ENCODE measurements at places on chromosomes 3 and 15.
A peak's percentile ranks its signal among the peaks of the same experiment; 100 is the strongest.

DNA sequence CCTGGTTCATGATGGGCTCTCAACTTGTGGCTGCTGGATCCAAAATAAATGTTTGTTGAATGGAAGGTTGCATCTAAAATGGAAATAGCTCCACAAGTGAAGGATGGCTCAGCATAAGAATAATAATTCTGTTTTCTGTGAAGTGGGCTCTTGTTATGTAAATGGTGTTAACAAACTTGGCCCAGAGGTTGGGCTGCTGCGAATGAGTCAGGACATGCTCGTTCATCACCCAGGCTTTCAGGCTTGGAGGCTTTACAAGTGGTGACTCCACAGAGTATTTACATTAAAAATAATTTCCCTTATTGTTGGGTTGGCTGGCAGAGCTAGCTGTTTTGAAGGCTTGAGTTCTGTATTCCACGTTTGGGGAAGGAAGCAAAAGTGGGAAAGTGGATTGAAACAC, 60.5 kb downstream of the ITGB5 start:
- DNase-seq, result peak; percentile 33

DNA sequence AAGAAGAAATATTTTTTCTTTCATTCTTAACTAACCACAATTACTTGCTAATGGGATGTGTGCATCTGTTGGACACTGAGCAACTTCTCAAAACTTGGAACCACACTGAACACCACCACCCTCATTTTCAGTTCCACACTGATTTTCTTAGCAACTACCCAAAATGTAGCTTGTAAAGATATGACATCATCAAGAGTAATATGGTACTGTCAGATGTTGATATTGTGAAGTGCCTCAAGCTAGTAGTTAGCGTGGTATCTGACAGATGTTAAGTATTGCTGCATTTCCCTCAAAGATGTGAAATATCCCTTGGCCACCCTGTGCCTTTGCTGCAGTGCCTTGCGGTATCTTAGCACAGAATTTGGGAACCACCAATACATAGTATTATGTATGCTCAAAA, 9.3 kb downstream of the RFTN1 start:
- DNase-seq, result no peak

DNA sequence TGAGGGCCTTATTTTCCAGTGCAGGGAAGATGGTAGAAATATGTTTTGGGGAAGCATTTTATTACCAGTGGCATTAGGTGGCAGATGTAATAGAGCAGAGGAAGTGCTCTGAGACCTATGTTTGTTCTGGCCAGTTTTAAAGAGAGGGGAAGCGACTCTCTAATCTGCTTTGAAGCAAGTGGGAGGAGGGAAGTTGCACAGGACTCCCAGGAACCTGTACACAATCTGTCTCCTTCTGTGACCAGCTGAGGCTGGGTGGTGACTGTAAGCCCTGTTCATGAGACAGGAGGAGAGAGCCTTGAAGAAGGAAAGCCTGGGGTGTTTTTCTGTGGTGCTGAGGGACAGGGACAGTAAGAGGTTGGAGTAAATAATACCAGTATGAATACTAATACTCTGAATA, 60.5 kb downstream of the LPP start:
- DNase-seq, result no peak

DNA sequence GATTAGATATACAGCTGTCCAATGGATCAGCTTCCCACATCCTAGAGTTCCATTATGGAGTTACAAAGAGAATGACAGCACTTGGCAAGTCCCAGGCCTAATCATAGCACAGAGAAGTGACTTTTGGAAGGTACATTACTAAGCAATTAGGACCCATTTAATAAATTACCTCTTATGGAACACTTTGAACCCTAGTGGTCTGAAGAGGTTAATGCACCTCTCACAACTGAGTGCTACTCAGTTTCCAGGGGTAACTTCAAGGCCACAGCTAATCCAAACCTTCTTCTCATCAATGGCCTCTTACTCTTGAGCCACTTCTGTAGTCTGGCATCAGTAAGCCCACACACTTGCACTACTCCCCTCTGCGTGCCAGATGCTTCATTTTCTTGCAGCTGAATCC, 34.9 kb upstream of the MEIS2 start:
- DNase-seq, result no peak

- DNase-seq, result no peak
Measured at GRCh38 chr15:56165234-56165633, 78.4 kb downstream of the RFX7 start.

- no peak for DNase-seq
Measured at GRCh38 chr3:157122116-157122515, 37.8 kb downstream of the CCNL1 start.

DNA sequence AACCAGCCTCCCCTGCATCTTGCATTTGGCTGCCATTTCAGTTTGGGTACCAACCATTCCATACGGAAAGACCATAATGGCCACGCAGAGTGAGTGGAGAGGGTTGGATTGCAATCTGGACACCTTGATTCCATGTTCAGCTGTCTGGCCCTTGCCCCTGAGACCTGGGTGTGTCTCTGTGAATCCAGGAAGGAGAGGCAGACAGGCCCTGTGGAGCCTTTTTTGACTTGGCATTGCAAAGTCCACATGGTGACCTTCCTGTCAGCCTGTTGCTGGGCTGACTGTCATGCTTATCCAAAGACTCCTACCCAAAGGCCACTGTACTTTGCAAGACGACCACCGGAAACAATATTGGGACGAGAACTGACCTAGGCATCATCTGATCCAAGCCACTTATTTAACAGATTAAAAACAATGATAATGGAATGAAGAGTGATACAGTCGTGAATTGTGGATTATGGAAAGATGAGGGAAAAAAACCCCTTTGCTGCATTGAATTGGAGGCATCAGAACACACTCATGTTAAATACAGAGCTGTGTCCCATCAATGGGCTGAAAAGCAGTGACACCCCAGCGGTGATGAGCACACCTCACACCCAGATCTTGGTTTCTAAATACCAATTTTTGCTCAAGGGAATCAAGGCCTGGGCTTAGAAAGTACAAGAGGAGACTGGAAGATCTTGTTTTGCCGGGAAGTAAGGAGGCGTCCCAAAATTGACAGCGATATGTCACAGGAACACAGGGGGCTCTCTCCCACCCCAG, 86.0 kb downstream of the LRRK1 start:
- DNase-seq, result no peak

DNA sequence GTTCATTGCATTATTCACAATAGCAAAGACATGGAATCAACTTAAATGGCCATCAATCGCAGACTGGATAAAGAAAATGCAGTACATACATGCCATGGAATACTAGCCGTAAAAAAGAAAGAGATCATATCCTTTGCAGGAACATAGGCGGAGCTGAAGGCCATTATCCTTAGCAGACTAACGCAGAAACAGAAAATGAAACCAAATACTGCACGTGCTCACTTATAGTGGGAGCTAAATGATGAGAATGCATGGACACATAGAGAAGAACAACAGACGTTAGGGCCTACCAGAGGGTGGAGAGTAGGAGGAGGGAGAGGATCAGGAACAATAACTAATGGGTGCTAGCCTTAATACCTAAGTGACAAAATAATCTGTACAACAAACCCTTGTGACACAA, 57.9 kb downstream of the RASA2 start:
- no peak for DNase-seq

GRCh38 chr3:5013021-5013906, 34.0 kb downstream of the BHLHE40 start:
- no peak for DNase-seq

- DNase-seq, result no peak
Measured at GRCh38 chr3:152496716-152497115, 228.0 kb downstream of the MBNL1 start.

- no peak for DNase-seq
Measured at GRCh38 chr3:115227461-115227860, 80.4 kb upstream of the ZBTB20 start.

- DNase-seq, result no peak
Measured at GRCh38 chr3:69612791-69613190, 126.5 kb upstream of the MITF start.

DNA sequence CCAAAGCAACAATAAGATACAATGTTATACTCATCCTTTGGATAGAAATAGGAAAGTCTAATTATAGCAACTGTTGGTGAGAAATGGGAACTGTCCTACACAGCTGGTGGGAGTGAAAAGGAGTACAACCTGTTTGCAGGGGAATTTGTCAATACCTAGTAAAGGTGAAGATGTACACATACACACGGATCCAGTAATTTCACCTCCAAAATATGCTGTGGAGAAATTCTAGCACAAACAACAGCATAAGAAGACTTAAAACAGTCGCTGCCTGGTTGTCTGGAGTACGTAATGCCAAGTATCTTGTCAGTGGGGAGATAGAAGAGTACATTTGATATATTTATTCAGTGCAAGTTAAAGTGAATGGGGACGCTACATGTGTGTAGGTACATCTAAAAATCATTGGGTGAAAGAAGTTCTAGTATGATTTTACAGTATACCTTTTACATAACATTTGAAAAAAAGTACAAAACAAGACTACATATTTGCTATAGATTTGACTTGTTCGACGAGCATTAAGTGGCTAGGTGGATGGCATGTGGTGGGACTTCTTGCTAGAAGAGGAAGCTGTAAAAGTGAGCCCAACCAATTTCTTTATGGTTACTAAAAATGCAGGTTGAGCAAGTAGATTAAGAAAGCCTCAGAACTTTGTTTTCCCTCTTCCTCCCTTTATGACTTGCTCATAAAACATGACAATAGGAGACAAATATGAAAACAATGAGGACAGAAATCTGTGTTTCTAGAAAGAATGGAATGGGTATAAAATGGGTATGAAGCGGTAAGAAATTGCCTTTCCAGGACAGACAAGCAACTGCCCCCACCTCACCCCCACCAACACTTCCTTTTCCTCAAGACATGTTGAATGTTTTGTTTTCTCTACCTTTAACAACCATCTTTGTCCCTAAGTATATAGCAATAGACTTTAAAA, 50.2 kb upstream of the CCR4 start:
- no peak for DNase-seq

- no peak for DNase-seq
Measured at GRCh38 chr15:48627260-48627940, 18.1 kb downstream of the FBN1 start.

DNA sequence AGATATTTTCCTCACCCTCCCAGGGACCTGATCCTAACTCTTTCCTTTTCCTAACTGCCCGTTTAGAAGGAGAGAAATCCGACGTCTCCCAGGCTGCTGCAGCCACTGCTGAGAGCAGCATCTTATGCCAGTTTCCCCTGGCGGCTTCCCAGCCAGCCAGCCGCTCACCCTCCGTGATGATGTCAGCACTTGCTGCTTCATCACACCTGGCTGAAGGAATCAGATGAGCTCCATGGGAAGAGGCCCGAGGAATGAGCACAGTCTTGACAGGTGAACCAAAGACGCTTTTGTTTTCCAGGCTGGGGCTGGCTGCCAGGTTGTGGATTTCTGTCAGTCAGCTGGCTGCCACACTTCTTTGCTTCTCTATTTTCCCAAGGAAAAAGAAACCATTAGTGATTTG, 445.1 kb upstream of the RBMS3 start:
- no peak for DNase-seq

DNA sequence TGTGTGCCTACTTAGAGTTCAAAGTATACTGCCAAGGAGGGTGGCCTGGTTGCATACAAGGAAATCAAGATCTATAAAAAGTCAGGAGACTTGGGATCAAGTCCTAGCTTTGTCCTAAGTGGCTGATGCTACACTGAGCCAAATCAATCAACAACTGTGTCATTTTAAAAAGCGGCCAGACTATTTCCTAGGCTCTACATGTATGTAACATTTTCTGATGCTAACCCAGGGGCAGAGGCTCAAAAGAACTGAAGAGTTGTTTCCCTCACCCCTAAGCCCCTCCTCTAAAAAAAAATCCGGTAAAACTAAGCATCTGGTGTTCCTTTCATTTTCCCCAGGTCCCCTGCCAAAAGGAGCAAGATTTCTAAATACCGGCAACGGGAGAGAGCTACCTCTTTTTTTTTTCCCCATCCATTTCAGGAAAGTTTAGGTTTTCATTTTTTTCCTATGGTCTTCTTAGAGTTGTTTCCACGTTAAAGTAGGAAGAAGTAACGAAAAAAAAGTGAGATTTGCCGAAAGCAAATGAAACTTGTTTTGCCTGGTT, 18.8 kb upstream of the CHD2 start:
- no peak for DNase-seq

DNA sequence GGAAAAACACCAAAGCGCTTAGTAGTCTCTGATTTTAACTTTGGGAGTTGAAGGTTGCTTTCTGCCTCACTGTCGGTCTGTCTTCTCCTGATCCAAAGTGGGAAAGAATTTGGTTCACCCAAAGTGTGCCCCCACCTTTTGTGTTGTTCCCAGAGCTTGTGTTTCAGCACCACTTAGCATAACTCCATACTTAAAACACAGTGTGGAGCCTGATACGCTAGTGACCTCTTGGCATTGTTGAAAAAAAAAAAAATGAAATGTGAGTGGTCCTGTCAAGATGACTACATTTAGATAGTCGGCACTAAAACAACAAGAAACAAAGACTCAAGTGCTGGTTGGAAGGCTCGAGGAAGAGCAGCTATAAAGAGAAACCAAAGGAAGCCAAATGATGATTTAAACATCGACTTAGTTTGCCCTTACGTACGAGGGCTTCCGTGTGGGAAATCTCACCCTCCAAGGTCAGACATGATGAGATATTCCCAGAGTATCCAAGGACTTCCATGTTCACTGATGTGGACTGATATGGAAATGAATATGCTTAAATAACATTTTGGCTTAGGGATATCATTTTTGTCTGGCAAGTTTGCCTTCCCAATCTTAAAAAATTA, 178.8 kb downstream of the MEIS2 start:
- no peak for DNase-seq

DNA sequence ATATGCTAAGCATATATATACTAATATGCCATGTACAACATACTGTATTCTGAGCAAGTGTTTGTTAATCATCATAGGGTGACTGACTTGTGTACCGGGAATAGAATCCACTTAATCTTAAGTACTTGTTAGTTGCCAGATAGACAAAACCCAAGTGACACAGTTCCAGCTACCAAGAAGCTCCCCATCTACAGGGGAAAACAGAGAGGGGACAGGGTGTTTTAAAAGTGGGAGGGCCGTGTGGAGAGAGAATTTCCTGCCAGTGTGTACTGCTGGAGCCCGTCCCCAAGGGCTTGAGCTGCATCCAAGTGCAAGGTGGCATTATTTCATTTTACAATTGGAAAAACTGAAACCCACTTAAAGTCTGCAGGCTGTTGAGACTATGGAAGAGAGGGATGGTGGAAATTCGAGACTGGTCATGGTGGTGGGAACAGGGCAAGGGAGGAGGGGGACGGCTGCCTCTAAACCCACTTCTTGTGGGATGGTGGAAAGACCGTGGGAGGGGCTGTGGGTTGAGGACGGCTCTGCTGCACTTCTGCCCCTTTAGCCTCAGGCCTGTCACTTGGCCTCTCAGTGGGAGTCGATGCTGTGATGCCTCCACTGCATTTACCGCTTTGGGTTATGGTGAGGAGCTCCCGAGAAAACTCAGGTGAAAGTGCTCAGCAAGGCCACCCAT, 310.6 kb upstream of the LRRFIP2 start:
- DNase-seq, result no peak

GRCh38 chr3:15982667-15983196, 185.0 kb upstream of the ANKRD28 start:
- DNase-seq, result peak; percentile 92
